Uterus (tissue), 4 donors: ENCODE measurements at places on chromosomes 6 and 20.

DNA sequence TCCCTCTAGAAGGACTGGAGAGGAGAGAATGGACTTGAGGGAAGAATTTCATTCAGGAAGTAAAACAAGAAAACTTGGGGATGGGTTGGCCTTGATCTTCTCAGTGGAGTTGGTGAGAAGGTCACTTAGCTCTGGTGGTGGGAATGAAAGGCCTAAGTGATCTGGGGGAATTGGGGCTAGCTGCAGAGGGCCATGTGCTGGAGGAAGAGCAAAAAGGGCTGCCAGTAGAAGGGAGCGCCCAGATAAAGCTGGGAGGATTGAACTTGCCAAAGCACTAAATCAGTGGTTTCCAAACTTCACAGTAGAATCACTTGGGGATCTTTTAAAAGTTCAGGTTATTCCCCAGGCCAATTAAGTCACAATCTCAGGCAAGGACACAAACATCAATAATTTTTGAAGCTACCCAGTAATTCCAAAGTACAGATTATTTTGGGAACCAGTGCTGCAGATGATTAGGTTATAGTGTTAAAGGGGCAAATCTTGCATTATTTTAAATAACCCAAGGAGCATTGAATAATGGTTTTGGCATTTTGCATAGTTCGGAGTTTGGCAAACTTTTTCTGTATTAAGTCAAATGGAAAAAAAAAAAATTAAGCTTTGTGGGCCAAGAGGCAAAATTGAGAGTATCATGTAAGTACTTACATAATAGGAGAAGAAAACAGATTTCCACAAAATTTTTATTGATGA, 36.5 kb upstream of the RFPL4B start:
- DNase-seq, result no peak

DNA sequence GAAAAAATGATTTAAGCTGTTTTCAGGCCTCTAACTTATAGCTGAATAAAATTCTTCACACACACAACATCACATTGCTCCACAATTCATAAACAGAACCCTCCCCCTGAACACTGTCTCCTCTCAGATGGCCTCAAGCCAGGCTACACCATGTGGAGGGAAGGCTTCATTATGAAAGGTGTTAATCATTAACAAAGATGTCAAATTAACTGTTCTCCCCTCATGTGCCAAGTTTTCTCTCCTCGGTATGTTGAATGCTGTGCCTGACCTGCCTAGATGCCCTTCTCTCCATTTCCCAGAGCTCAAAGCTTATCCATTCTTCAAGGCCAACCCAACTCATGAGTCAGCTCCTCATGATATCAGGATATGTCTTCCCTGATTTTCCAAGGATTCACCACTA, 210.4 kb downstream of the GMDS start:
- no peak for DNase-seq

DNA sequence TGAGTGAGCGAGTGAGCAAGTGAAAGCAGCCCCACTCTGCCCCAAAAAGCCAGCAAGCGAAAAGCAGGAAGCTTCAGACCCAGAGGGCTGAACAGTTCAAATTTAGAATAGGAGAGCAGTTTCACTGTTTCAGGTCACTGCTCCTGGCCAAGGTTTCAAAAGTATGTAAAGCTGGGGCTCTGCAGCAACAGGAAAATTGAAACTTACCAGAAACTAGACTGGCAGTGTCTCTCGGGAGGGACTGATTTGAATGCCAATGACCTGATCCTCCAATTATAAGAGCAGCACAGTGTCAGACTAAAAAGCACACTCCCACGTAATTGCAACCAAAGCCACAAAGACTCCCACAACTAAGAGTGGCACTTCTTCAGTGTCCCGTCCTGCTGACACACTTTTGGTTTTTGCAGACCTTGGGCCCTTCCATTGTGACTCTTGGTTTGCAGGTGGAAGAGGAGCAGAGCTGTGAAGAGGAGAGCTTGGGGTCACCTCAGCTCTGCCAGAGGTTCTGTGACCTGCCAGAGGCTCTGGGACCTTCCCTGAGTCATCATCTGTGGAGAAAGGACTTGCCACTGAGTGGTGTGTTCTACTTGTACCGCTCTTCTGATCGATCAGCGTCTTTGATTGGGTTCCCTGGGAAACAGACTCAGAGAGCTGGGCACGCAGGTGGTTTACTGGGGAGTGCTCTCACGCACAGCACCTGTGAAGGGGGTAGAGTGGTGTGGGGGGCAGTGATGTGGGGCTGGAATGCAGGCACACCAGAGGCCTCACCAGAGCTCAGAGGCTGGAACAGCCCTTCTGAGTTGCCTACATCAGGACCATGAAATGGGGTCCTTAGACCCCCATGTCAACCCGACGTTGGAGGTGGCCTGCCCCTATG, 52.7 kb upstream of the PTGIS start:
- DNase-seq, result no peak

DNA sequence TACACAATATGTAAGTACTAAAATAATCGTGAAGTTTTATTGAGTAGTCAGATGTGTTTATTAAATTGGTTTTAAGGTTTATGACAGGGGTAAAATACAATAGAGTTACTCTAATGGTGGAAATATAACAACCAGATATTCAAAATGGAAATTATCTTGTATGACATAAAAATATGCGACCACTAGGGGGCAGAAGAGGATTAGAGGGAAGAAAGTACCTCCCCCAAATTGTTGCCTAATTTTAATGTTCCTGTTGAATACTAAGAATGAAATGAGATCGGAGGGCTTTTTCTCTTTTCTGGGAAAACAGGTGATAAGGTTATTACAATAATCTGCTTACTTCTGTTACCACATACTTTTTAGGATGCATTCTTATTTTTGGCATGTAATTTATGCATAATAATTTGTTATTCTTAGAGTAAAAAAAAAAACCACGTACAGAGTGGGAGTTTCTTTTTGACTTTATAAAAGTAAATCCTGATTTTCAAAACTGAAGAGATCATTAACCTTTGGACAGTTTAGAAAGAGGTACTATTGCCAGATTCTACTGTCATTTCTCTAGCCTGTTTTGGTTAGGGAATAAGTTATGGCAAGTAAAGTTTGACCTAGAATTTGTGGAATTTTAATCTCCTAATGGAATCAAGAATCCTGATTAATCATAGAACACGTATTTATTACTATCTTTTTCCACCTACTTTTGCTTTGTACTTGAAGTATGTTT, 159.2 kb downstream of the CD109 start:
- no peak for DNase-seq

- no peak for DNase-seq
Measured at GRCh38 chr6:111724039-111724438, 118.4 kb upstream of the TRAF3IP2 start.

DNA sequence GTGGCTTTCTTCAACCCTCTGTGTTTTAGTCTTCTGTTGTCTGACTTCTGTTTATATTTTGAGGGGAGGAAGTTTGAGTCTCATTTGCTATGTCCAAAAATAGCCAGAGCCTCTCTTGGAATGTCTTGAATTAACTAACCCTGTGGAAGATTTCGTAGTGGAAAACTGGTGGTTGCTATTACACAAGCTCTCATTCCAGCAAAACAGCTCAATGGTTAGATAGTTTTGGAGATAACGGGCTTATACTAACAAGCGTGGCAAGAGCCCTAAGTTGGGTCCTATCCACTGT, 1.6 kb downstream of the CCN2 start:
- DNase-seq, result no peak

DNA sequence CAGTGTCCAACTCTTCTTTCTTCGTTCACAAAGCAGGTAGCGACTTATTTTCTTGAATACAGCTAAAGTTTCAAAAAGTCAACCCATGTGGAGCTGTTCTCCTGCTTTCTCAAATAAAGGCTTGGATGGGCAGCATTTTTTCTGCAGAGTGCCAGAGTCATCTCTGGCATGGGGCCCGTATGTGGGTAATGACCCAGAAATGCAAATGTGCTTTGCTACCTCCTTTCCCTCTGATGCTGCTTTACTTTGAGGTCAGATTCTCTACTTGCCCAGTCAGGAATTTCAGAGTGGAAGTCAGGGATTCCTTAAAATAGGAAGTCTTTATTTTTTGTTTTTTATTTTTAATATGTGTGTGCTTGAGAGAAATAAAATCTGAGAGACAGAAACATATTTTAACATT, 4.9 kb downstream of the NKAIN2 start:
- no peak for DNase-seq

DNA sequence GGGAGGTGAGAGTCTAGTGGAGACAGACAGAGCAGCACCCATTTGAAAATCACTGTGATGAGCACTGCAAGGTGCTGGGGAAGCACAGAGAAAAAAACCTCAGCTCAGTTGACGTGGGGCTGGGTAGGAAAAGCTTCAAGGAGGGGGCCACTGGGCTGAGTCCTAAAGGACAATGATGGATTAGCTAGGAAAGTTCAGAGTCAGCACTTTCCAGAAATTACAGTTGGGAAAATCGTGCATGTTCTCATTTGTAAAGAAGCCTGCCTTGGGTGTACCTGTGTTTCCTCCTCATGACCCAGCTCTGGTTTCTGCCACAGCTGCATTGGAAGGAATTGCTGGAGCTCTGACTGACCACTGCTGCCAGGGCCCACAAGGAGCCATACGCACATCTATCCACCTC, 221.3 kb downstream of the FARS2 start:
- no peak for DNase-seq

GRCh38 chr6:86357877-86358276, 579.5 kb upstream of the HTR1E start:
- no peak for DNase-seq

DNA sequence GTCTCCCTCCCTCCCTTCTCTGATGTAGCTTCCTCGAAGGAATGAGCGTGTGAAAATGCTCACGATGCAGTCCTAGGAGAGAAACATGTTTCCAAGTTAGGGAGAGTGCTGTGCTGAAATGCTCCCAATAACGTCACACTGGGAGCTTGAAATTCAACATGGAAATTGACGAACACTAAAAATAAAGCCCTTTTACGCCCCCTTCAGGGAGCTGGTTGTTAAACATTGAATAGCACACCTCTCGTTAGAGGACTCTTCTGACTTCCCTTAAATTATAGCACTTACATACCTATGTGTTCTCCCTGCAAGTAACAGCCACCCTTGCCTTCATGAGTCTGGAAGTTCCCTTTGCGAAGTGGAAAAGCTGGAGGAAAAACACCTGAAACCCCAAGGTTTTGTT, 88.6 kb downstream of the BFSP1 start:
- no peak for DNase-seq

DNA sequence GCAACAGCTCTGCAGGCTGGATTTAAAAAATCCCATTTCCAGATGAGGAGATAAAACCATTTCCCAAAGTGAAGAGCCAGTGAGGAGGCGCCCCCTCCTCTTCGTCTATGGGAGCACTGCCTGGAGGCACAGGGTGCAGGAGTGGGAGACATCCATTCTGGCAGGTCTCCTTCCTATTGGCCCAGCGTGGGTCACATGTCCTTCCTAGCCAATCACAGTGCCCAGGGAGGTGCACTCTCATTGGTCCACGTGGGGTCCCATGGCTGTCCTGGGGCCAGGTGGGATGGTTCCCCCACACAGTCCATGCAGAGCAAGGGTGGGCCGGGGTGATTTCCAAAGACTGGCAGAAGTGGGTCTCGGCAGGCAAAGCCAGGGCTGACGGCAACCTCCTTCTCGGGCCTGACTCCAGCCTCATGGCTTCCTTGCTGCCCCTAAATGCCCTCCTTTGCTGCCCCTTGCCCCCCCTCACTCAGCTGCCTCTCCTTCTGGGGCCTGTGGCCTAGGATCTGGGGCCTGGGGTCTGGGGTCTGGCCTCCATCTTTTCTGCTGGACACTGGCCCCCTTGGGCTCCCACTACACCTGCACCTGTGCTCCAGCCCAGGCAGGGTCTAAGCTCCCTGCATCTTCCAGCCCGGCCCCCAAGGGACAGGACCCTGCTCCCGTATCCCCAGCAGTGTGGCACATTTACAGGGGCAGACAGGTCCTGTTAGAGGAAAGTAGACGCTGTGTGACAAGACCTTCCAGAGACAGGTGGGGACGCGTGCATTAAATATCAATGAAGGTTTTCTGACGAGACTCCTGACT, 231.7 kb downstream of the TAF4 start:
- no peak for DNase-seq
